ENCODE measurements at places on chromosomes 6 and 20.

DNA sequence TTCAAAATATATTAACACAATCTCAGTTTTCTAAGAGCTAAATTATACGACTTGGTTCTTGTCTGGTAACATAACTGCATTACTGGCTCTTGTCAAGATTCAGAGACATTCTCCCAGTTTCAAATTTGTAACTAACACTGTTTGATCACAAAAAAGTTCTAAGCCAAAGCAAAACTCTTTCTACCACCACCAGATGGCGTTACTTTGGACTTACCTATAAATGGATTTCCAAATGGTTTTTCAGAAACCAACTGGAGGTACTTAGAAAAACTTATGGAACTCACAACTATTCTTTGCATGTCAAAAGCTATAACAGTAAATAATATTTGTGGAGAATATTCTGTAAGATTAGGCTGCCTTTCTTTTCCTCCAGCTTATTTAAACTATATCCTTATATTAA, 34.2 kb upstream of the GFRAL start:
- DNase-seq, result no peak

- DNase-seq, result no peak
Observed at GRCh38 chr20:56467968-56468315, 485 bp upstream of the RTF2 start.

DNA sequence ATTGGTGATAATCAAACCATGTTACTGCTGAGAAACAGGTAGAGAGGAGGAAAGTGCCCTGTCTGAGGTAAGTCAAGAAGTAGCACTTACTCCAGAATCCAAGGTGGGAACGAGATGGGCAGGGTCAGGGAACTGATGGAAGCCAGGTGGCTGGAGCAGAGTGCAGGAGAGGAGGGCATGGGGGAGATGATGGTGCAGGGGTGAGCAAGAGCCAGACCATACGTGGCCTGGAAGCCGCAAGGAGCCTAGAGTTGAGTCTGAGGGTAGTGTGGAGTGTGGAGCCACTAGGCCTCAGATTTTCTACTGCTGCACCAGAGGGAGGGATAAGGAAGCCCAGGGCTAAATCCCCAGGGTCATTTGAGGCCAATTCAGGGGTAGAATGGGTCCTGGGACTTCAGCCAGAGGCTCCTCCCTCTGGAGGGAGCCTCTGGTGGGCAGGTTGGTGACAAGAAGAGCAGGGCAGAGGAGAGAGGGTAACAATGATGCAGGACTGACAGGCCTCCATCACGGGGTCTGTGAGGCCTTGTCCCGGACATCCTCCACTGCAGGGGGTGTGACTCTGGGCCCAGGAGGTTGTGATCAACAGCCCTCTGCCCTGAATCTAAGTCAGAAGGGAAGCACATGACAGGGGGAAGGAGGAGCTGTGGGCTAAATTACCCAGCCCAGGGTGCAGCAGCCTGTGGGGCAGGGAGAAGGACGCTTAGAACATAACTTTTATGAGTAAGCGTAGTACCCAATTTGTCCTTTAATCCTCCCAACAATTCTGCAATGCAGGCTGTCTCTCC, 28.7 kb downstream of the COX4I2 start:
- DNase-seq, result no peak

GRCh38 chr6:53495506-53496499, 49.1 kb downstream of the GCLC start:
- no peak for DNase-seq

DNA sequence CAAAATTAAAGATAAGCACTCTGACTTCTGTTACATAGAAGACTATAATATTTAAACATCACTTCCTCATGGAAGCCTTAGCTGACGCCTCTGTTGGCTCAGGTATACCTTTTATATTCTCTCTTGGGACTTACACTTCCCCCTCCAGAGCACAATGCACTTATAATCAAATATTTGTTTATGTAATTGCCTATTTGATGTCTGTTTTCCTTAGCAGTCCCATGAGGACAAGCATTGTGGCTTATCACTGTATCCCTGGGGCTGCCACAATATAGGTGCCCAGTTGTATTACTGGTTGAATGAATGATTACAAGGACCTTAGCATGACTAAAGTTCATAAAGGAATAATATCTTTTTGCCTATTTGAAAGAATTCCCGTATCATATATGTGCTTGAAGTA, 186.7 kb upstream of the VGLL2 start:
- peak; percentile 59 for DNase-seq

DNA sequence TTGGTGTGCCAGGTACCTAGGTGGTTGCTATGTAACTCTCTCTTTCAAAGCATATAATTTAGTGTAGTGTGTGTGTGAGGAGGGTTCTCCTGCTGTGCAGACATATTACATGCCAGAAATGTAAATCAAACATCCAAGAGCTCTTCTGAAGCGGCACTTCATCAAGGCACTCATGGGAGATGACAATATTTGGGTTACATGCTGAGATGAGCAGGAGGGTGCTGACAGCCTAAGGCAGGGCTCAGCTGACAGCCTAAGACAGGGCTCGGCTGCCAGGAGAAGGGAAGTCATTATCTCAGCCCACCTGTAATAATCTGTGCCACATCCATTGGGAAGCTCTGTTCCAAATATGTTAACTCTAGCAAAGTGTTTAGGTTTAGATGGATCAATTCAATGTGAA, 39.1 kb downstream of the ADGRF5 start:
- peak; percentile 63 for DNase-seq

DNA sequence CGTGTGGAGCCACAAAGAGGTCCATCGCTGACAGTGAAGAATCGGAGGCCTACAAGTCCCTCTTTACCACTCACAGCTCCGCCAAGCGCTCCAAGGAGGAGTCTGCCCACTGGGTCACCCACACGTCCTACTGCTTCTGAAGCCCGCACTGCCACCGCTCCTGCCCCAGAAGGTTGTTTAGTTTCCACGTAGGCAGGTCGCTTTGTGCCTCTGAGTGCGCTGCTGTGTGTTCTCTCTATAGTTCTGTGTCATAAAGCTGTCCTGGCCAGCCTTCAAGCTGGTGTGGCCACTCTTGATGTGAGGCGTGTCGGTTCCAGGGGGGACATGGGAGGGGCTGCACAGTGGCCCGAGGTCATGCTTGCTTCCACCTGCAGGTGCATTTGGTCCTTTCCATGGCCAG, 6.4 kb upstream of the FAM209A start:
- no peak for DNase-seq

GRCh38 chr20:32036716-32037485, 15.1 kb upstream of the HCK start:
- no peak for DNase-seq

DNA sequence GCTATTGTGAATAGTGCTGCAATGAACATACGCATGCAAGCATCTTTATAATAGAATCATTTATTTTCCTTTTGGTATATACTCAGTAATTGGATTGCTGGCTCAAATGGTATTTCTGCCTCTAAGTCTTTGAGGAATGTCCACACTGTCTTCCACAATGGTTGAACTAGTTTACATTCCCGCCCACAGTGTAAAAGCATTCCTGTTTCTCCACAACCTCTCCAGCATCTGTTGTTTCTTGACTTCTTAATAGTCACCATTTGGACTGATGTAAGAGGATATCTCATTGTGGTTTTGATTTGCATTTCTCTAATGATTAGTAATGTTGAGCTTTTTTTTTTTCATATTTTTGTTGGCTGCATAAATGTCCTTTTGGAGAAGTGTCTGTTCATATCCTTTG, 208.7 kb downstream of the PHF3 start:
- no peak for DNase-seq

DNA sequence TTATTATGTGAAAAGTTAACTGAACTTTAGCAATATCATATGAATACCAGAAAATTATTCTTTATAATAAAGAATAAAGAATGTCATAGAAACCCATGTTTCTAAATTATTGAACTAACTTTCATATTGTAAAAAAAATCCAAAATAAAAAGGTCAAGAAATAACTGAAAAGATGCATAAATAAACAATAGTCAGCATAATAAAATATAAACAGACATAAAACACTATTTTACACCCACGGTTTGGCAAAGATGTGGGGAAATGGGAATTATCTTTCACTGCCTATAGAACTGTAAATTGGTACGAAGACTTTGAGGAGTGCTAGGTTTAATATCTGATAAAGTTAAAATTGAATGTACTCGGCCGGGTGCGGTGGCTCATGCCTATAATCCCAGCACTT, 34.7 kb upstream of the CTAGE9 start:
- no peak for DNase-seq

DNA sequence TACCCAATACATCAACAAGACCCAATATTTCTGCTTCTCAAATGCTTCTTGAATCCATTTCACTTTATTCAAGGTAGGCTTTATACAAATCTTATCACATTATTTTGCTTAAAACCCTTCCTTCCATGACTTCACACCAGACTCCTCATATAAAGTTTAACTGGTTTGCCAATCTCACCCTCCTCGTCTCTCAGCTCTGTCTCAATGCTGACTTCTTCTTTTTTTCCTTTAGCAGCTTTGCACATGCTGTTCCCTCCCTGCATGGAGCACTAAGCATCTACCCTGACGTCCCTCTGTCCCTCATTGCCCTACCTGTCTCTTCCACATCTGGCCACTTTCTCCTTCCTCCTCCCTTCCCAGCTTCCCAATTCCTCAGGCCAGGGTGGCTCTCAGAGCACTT, 31.4 kb downstream of the KCNK17 start:
- DNase-seq, result no peak

GRCh38 chr6:118768904-118769325, 117.5 kb upstream of the CEP85L start:
- no peak for DNase-seq

DNA sequence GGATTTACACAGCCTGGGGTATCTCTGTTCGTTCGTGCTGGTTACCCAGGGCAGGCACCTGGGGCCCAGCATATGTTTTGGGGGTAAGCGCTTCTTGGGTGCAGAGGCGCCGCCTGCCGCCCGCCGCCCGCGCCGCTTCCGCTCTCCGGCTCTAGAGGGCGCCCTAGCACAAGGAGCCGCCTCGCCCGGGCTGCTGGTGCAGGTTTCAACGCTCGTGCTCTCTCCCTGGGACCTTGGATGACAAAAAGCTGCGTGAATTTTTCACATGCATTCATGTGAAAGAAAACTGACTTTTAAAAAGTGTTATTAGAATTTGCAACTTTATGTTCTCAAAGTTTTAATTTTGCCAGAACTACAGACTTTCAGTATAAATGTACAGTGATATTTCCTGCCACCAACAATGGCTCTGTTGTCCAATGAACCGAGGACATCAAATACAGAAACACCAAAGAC, 32.5 kb downstream of the PRR18 start:
- DNase-seq, result peak; percentile 72

GRCh38 chr6:122622479-122622878, 12.3 kb downstream of the PKIB start:
- peak; percentile 78 for DNase-seq

DNA sequence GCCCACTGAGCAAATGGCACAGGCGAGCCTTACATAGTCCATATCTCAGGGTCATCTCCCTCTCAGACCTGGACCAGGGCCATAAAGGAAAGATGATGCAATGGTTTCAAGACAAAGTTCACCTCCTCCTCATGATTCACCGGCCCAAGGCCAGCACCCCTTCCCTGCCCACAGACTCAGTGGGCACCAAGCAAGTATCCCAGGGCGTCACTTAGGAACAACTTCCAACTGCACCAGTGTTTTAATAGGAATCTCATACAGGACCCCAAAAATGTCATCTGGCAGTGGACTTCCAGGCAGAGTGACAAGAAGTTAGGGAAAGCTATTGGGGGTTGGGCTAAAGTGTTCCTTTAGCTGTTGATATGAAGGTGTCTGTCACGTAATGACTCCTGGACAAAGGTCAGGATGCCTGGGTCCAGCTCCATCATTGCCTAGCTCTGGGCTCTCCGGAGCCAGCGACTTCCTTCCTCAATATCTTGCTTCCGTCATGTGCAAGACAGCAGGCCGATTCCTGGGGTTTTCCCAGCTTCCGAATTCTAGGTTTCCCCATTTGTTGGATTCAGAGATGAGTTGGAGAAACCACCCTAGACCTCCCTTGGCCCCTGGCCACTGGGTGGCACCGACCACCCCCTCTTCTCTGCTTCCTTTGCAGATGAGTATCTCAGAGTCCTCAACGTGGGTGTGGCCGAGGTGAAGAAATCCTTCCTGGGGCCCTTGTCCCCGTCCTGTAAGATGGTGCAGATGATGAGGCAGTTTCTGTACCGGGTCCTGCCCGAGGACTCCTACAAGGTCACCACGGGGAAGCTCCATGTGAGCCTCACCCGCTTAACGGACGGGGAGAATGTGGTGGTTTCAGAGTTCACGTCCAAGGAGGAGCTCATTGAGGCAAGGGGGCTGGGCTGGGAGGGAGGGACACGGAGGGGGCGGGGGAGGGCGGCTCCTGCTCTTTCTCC, 21.1 kb downstream of the PNPLA1 start:
- DNase-seq, result no peak

- no peak for DNase-seq
Observed at GRCh38 chr20:9368893-9369292, 145.5 kb upstream of the LAMP5 start.
